ENCODE measurements at places on chromosomes 16 and 17.

GRCh38 chr17:74832421-74832820 is 27.3 kb downstream of the GRIN2C start:
- DNase-seq = no peak

DNA sequence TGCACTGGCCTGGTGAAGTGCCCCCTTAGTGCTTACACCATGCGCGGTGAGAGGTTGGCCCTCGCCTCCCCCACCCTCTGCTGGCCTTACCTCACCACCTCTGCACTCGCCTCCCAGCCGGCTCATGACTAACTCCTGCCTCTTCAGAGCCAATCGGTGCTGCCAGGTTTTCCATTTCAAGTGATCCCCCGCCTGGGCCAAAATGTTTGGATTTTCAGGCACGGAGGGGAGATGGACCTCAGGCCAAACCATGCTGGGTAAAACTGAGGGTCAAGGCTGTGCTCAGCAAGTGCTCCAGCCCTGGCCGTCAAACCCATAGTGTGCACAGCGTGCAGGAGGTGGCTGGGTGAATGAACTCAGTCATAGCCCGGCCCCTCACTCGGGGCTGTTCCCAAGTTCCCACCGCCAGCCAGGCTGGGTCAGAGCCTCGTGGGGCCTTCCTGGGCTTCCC is 175.4 kb downstream of the SEC14L1 start:
- DNase-seq = no peak

DNA sequence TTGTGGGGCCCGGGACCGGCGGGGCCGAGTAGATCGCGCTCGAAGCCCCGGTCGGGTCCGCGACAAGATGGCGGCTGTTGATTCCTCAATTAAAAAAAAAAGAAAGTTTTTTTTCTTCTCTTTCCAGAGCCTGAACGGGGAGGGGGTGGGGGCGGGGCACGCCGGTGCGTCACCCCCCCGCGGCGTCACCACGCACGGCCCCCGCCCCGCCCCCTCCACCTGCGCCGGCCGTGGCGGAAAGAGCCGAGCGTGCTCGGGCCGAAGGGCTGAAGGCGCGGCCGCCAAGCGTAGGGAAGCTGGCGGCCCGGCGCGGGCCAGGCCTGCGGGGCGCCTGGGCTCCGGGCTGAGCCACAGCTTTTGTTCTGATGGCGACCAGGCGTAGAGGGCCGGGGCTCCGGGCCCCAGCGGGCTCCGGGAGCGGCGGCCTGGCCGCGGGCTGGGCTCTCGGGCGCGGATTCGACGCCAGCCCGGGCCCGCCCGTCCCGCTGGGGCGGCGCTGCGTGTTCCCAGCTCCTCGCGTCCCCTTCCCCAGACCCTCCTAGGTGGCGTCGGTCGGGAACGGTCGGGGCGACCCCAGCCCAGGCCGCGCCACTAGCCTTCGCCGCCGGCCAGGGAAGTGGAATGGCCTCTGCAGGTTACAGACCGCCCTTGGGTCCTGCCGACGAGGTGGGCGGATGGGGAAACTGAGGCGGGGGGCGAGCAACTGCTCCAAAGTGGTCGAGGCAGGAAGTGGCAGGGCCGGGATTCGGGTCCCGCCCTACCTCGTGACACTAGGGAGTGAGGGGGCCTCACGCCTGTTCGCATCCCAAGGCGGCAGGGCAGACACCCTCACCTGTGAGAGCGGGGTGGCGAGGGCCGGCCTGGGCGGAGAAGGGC is at the start of gene CREBBP:
TSS of gene CREBBP (minus strand) at position 91 of the 876 bp plus-strand sequence. CDS start 797 bp downstream, outside the sequence.
- DNase-seq = no peak

- no peak for DNase-seq
Measured at GRCh38 chr17:72141336-72141735, 20.5 kb downstream of the SOX9 start.

GRCh38 chr17:19346351-19347255 is 15.9 kb downstream of the B9D1 start:
- no peak for DNase-seq

DNA sequence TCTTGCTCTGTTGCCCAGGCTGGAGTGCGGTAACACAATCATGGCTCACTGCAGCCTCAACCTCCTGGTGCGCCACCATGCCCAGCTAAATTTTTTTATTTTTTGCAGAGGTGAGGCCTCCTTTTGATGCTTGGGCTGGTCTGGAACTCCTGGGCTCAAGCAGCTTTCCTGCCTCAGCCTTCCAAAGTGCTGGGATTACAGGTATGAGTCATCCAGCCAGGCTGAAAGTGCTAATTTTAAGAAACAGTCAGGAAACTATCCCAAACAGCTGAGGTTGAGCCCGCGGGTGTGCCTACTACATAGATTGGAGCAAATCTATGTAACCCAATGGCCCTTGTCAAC is 738 bp upstream of the XPO6 start:
- no peak for DNase-seq

DNA sequence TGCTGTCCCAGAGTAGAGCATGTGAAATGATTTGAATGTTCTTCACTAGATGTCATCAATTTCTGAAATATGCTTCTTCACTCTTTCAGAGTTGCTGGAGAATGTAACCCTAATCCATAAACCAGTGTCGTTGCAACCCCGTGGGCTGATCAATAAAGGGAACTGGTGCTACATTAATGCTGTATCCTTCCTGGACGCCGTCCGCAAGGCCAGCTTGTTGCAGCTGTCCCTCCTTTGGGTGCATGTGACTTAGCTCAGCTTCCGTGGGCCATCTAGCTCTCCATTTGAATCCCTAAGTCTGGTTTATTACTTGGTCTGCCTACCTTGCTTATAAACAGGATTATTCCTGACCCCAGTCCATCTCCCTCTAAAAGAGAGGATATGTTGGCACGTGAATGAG is 58.8 kb downstream of the USP10 start:
- DNase-seq = no peak

- DNase-seq = no peak
Measured at GRCh38 chr17:57560319-57560705, 184.8 kb downstream of the CCDC182 start.

DNA sequence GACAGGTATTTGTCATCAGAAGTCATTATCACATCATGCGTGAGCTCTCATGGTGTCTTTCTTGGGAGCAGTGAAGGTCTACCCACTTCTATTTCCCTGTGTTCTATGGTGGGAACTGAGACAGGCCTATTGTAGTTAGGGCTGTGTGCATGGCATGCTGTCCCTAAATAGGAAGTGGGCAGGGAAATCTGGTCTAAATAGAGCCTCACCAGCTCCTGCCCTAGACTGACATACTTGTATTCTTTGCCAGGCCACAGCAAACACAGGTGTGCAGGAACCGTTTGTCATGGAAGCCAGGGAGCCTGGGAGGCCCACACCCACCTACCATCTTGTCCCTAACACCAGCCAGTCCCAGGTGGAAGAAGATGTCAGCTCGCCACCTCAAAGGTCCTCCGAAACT is 10.1 kb downstream of the SLC7A6 start:
- DNase-seq = no peak

DNA sequence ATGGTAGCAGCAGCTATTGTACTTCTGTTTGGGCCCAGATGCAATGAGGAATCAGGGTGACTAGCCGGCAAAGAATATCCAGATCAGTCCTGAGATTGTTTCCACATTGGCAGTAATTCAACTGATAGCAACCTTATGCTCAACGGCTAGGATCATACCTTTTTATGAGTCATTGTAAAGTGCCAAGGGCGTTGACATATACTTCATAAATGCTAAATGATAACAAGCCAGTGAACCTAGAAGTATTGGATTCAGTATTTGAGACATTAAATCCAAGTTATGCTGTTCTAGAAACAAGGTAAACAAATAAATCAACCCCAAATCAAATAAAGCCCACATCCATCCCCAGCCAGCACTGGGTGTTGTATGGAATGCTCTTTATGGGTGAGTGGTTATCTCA is 207.1 kb upstream of the ZFHX3 start:
- no peak for DNase-seq

- DNase-seq = no peak
Measured at GRCh38 chr17:47946929-47947397, 5.6 kb downstream of the PNPO start.

DNA sequence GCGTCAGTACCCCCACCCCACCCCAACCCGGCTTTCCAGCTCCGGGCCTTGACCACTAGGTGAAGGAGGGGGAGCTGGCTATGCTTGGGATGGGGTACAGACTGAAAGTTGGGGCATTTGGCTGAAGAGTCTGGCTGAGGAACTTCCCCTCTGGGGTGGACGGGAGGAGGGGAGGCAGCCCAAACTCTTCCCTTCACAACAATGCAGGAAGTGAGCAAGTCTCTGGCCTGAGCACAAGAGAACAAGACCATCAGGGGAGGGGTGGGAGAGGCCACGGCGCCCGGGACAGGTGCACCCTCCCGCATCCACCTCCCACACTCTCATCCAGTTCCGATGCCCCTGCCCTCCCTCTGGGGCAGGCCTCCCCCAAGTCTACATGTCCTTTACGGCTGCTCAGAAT is 5.6 kb downstream of the USH1G start:
- DNase-seq = no peak

DNA sequence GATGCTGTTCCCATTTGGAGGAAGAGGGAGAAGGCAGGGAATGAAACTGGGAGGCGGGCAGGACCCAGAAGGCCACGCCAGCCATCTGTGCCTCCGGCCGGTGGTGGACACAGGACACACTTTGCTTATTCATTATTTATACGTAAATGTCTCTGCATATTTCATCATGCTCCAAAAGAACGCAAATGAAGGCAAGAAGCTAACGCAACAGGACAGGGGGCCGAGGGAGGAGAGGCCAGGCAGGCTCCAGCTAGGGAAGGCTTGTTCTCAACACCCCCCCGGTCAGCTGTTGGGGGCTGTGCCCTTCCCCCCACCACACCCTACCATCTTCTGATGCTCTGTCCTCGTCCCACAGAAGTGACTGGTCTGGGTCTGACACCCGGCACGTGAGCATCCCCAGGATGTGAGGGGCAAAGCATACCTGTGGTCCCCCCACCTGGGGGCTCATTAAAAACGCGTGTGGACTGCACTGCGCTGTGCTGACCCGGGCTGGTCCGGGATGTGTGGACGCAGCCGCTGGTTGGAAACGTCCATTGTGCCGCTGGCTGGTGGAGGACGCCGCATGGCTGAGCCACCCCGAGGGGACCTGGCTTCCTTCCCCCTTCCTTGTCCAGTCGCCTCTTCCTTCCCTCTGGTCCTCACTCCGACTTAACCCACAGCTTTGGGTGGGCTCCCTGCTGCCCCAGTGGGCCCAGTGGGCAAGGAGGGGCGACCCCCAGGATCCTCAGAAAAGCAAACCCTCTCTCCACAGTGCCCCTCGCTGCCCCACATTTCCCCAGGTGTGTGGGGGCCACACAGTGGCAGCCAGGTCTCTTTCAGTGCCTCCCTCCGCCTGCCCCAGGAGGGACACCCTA is 46.4 kb upstream of the ENPP7 start:
- no peak for DNase-seq

GRCh38 chr16:85613604-85614337 is 649 bp downstream of the GSE1 start:
- DNase-seq = no peak

GRCh38 chr17:42247734-42248133 is 28.5 kb downstream of the STAT5B start:
- no peak for DNase-seq
